ENCODE measurements at places on chromosomes 1 and 21.

DNA sequence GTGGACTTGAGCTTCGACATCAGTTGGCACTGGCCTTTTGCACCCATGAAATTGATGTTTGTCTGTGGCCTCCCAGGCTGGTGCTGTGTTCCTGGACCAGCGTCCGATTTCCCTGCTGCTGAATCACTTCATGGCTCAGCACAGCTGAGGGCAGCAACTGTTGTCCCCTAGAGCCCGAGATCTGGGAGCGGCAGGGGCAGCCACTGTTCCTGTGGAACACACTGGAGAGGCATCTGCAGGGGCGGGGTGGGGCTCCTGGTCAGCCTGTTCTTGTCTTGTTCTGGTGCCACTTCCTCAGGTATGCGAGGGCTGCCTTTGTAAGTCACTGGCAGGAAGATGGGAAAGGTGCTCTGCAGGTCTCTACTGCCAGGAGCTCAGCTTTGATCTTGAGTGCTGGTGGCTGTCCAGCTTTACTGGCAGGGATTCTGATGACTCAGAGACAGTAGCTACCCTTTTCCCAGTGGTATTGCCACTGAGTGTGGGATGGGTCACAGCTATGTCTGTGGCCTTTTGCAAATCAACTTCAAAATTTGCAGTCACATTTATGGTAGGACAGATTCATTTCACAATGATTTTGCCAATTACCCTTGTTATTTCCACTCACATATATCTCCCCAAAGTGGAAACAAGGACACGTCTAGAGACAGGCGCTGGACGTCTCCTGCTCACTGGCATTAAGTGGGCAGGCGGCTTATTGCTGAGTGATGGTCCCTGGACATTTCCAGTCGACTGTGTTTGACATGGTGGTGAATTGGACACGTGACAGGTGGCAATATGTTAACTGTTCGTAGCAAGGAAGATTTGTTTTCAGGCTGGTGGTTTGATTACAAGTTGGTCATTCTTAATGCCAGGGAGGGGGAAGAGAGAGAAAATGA lies 15.3 kb downstream of the AGPAT3 start:
- DNase-seq: peak; percentile 58

DNA sequence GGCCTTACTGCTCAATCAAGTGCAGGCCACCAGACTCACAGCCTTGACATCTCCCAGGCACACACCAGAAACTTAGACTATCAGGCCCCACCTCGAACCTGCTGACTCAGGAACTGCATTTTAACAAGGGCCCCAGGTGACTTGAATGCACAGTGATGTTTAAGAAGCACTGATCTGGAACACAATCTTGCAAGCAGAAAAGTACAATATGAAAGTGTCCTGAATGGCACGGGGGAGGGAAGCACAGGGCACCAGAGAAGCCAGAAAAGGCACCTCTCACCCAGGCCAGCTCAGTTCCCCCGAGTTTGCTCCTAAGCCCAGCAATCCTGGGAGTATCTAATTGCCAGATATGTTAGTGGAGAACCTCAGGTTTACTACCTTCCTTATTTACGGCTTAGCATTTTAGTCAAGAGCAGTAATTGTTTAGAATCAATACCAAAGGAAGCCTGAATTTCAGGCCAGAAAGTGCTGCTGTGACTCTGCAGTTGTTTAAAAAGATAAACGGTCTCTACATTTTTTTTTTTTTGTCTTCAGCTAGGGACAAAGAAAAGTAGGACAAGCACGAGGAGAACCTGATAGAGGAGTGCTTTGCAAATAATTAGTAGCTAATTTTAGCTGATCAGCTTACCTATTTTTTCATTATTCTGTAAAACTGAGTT lies 50.9 kb upstream of the CDC42BPA start:
- DNase-seq: no peak

- DNase-seq: peak; percentile 72
Measured at GRCh38 chr21:46455575-46456385, 2.9 kb upstream of the DIP2A start.

DNA sequence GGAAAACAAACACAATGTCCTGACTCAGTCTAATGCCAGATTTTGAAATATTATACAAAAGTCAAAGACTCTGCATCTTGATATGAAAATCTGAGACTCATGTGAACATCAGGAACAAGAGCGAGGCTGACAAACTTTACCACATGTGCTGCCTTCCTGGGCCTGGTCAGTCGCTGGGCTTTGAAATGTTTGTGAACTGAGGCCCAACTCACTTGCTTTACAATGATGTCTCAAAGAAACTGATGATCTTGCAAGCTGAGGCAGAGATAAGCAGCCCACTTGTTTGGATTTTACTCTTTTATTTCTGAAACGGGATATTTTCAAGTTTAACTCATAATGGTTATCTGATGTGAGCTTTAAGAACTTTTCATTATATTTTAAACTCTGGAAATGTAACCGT lies 2.1 kb downstream of the BCAR3 start:
- DNase-seq: no peak

GRCh38 chr1:243739335-243740003 lies 110.6 kb downstream of the AKT3 start:
- DNase-seq: no peak

GRCh38 chr1:175313672-175314225 lies 121.2 kb upstream of the KIAA0040 start:
- peak; percentile 11 for DNase-seq

DNA sequence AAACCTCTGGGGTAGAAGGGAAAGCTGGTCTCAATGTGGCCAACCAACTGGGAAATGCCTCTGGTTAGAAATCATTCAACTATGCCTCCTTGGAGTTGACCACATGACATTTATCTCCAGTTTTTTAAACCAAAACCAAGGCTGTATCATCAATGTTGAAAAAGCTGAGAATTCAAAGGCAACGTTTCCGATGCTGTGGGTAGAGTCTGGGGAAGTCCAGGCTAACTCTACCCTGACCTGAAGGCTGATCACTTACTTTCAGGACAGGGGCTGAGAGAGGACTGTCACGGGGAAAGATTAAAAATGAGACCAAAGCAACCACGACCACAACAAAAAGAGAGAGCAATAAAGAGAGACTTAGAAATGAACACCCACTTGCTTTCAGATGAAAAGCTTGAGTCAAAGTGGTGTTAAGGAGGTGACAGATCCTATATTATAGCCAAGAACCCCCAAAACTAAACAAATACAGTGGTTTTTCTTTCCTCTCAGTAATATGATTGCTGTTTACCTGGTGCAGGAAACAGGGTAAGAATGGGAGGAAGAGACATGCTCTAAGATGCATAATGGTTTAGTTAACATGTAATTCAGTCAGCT lies 90.8 kb upstream of the TNFSF4 start:
- DNase-seq: peak; percentile 40

DNA sequence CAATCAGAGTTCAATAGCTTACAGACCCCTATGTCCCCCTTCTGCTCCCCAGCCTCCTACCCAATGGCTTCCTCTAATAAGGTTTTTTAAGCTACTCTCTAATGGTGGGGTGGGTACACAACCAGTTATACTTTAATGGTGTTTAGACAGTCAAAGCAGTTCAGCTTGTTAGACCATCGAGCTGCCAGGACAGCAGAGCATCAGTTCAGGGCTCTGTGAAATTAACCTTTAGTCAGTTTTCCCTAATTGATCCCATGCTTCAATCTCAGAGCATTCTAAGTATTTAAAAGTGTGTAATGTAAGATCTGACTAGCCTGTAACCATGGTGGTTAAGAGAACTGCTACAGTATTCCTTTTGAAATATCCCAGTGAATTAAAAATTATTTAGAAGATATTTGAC lies 107.2 kb upstream of the ZNF644 start:
- DNase-seq: no peak

DNA sequence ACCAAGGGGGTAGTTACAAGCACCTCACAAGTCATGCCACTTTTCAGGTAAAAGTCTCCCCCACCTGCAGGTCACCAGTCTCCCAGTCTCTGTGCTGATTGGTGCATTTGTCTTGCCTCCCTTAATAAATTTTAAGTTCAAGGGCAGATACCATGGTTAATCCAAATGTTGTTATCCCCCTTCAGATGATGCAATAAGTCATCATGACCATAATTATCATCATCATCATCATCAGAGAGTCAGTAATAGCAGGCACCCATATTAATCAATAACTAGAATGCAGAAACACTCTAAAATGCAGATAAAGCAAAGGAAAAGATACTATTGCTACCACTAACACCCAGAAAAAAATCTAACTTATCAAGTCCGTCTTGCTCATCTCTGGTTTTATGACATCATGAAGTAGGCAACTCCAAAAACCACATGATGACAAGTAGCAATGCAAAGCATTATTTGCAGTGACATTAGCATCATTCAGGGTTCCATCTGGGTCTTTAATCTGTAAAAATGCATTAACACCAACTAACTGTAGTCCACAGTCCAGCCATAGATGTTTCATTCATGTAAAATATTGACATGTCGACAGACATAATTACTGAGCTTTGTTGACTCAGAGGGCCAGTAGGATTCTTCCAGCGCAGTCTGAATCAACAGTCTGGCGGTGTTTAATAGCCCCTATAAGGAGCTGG lies 492.0 kb upstream of the RUNX1 start:
- no peak for DNase-seq

GRCh38 chr1:3869751-3870301 lies 12.6 kb downstream of the DFFB start:
- DNase-seq: no peak

DNA sequence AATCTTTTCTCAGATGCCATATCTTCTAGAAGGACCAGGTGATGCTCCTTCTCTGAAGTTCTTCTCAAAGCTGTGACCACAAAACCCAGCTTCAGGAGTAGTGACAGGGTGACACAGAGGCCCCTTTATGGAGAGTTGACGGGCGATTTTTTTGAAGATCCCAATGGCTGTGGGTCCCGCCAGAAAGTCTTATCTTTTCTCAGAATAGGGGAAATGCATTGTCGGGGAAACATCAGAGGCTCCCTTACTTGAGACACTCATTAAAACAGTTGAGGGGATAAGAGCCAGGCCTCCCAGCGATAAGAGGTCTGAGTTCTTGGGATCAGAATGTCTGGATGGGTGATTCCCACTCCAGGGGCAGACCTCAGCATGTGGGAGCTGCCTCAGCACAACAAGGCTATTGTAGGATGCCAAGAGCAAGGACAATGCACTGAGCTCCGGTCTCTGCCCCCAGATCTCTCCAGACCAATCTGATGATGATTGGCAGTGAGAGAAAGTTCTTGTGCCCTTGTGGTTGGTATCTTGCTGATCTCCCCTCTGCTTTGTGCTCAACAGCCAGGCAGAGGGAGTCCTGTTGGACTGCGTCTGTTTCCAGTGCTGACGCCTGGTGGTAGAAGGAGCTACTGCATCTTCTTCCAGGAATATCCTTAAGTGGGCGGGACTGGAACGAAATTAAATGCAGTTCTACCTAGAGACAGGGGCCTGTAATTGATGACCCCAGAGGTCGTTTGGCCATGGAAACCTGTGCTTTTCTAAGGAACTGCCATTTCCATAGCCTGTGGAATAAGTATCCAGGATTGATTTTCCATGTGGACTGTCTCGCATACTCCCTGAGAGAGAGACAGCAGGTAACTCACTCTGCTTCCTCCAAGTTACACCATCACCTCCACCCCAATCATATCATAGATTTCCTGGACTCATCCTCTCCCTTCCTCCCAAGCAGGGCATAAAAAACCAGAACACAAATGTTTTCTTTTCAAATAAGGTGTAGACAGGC lies 6.8 kb upstream of the ACKR1 start:
- DNase-seq: peak; percentile 86

GRCh38 chr1:8370046-8370881 lies 52.4 kb downstream of the SLC45A1 start:
- DNase-seq: peak; percentile 69

Measured in astrocyte of the hippocampus (primary cell).